ENCODE measurements at places on chromosomes 2 and 18.

GRCh38 chr2:96759548-96759947, 1.2 kb upstream of the CNNM4 start:
- DNase-seq, result no peak

DNA sequence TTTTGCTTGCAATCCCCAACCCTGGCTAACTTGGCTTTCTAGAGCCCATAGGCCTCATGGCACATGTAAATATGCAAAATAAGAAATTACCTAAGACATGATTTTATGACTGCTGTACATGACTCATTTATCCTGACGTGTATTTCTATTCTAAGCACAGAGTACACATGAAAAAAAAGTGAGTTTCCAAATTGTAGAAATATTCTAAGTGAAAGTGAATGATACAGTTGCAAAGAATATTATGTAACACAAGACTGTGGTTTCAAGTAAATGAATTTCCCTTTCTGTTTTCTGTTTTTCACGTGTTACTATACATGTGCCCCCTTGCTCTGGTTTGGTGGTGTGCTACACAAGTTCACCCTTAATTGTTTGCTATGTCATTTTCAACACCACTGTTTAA, 162.4 kb downstream of the LRP1B start:
- DNase-seq, result peak; percentile 54

- no peak for DNase-seq
These were observed 4.0 kb upstream of the LDLRAD4 start for GRCh38 chr18:13214609-13215008.

DNA sequence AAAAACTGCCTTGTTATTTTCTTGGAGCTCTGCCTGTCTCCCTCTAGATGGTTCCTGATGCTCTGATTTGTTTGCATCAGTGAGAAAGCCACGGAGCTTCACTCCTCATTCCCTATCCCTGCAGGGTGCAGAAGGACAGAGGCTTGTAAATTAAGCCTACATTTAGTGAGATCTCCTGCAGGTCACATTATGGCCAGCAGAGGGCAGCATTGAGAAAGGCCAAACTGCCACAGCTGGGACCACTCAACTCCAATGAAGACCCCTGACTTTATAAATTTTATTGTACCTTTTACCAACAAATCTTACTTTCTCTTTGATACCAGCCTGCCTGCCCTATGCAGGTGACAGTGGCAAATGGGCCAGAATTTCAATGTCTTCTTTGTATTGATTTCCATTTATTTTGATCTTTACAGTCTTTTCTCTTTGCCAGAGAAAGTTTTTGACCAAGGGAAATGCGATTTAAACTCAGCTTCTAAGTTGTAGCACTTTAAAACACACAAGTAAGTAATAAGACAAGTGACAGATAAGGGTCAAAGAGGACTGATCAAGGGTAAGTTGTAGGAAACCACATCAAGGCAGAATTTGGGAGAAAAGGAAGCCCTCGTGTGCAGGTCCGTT, 1029.1 kb upstream of the KLHL29 start:
- DNase-seq, result peak; percentile 13

DNA sequence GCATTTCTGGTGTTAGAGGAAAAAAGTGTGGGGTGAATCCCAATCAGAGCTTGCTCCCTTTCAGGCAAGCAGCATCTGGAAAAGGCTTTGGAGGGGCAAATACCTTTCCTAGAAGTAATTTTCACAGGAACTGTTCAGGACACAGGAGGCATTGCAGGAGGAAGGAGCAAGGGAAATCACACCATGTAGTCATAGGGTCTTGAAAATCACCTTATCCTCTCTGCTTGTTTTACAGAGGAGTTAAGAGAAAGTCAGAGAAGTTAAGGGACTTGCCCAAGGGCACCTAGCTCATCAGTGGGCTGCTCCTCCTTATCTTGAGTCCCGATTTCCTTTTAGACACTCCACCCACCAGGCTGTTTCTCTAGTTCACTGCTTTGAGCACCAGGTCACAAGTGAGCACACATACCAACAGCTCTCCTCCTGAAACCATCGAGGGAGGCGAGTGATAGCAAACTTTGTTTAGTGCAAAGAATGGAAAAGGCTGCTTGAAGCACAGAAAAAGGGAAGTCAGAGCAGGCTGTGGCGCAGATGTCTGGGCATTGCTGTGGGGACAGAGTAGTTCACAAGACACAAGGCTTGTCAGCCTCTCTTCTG, 89.2 kb upstream of the CXCR4 start:
- DNase-seq, result no peak

DNA sequence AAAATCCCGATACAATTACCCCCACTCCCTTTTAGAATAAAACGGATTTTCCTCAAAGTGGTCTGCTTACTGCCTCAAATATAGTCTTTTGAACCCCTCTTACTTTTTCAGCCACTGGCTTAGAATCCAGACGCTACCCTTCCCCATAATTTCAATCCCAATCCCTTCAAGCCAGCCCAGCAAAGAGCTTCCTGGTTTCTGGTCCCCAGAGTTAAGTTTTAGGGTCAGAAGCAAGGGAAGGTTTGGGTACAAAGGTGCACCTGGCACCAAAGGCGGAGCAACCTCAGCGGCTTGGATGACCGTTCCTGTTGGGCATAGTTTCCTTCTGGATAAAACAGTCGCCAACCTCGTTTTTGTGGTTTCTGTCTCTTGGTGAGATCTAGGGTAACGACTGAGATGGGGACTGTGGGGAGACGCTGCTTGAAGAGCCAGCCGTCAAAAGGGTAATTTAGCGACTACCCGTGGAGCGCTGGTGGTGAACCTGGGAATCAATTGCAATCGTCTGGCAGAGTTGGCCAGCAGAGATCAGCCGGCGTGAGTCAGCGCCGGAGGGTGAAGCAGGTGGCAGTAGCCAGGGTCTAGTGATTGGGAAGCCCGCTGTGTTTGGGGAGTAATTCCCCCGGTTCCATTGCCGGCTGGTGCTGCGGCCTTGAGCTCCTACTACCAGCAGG, 1.6 kb downstream of the FEV start:
- DNase-seq, result no peak

DNA sequence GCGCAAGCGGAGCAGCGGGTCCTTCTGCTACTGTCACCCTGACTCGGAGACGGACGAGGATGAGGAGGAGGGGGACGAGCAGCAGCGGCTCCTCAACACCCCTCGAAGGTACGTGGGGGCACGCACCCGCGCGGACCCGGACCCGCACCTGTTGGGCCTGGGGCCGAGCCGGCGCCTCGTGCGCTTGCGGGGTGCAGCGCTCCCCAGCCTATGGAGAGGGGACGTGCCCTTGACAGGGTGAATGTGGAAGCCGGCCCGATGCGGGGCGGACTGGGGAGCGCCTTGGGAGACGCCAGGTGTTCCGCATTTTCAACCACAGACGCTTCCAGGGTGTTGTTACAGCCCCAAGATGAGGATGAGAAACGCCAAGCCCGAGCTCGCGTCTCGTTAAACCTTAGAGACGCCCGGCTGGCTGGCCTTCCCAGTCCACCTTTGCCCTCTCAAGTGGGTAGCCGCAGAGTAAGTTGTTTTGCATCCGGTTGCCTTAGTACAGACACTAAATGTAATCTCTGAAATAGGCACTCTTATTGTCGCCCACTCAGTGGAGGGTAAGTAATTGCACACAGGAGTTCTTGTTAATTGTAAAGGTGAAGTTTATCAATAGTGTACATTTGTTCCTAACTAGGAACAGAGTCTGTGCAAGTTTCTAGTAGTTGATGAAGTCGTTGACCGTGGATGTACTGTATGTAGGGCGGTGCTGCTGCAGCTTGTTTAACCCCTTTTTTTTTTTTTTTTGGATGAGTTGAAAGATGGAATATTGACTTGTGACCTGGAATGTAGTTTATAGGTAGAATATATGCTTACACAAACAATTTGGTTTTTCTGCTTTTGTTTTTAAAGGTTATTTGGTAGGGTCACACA, 815 bp downstream of the GMCL1 start:
- peak; percentile 59 for DNase-seq

- peak; percentile 48 for DNase-seq
These were observed 125.8 kb downstream of the UBE2E3 start for GRCh38 chr2:181106229-181106628.

DNA sequence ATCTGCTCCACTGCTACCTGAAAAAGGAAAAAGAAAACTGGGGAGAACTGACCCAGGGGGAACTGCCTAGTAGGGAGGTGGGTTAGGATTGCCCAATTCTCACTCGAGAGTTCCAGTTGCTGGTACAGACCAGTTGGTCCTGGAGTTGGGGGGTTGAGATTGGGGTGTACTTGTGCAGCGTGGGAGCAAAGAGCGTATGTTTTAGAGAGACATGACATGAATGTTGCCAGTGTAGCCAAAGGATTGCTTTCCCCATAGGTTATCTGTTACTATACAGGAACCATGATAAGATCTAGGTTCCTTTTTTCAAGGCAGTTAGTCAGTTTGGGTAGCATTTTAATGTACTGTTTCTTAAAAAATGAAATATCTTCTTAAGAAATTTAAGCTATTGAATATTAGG, 68.6 kb downstream of the APLF start:
- no peak for DNase-seq

DNA sequence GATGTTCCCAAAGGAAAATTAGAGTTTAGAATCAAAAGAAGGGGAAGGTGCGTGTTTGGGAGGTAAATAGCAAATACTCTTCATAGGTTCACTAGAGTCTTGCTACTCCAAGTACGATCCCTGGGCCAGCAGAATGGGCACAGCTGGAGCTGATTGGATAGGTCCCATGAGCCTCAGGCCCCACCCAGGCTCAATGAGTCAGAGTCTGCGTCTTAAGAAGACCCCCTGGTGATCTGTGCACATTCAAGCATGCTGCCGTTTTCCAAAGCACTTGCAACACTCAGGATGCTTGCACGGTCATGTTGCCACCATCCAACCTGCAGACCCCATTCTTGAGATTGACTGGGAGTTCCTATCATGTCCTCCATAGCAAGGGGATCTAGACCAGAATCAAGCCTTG, 40.5 kb downstream of the ABCG8 start:
- DNase-seq, result peak; percentile 5

- peak; percentile 83 for DNase-seq
These were observed 256.4 kb downstream of the BCL2 start for GRCh38 chr18:63063171-63063570.

GRCh38 chr2:22904126-22904684, 480.8 kb upstream of the KLHL29 start:
- peak; percentile 44 for DNase-seq

GRCh38 chr2:236117861-236118269, 50.3 kb downstream of the GBX2 start:
- no peak for DNase-seq

- DNase-seq, result peak; percentile 63
These were observed 62.7 kb upstream of the NT5C1B start for GRCh38 chr2:18651842-18652774.

All from GM23248 (cell line).